ENCODE measurements at places on chromosomes 5 and 9.

GRCh38 chr5:37994729-37995128 is 154.9 kb upstream of the GDNF start:
- no peak for DNase-seq

DNA sequence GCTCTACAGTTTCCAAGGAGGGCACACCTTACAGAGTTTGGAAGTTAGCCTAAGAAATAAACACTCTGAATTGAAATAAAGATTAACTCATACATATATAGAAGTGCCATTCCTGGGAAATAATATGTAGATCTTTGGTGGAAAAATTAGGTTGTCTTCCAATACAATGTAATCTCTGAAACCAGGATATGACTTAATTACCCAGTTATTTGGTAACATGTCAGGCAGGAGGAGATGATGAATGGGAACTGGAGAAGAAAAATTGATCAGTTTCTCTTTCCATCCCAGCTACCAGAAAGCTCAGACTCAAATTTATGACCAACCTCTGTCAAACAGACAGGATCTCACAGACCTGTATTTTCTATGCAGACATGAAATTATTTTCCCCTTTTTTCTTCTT is 215.2 kb upstream of the SNX2 start:
- no peak for DNase-seq

GRCh38 chr5:93289942-93290341 is 291.1 kb downstream of the NR2F1-AS1 start:
- no peak for DNase-seq

DNA sequence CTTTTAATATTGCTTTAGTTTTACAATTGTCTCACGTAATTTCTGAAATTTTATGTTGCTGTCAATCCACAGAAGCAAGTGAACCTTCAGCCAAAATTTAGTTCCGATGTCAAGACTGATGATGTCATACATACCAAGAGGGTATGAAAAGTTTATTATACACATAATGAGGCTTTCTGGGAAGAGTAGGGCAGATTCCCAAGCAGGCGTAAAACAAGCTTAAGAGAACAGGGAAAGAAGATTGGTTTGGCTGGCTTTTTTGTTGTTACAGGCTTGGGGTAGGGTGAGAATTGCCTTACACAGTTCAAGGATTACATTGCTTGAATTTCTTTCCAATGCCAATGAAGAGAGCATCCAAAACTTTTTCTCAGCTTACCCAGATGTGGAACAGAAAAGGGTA is 1962.9 kb upstream of the CDH6 start:
- DNase-seq = no peak

- DNase-seq = no peak
Measured at GRCh38 chr9:113005777-113006176, 6.2 kb downstream of the ZNF883 start.

DNA sequence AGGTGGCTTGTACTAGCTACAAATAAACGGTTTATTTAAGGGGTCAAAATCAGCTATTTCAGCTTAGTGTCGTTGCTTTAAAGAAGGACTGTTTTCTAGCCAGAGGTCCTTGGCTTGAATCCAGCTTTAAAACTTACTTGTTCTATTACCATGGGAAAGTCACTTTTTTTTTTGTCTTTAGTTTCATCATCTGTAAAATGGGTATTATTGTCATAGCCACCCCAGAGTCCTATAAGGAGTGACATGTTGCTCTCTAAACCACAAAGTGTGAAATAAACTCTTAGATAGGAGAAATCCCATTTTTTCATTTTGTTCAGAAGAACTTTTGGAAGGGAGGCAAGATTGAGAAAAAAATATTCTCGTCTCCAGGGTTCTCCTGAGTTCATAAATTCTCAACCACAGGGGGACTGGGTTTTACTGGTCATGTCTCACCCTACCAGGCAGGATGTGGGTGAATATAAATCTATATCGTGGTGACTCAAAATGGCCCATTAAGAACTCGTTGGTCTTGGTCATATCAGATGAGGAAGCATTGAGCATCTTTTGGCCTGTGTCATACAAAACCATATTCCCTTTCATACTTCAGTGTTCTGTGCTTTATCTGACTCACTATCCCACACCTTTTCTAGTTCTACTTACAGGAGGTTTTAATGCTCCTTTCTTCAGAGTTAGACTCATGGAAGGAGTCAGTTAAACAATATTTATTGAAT is 202.7 kb upstream of the NR3C1 start:
- no peak for DNase-seq

- DNase-seq = no peak
Measured at GRCh38 chr9:105083256-105083655, 155.3 kb upstream of the ABCA1 start.
